ENCODE measurements at places on chromosomes 12 and 14.

- DNase-seq = no peak
These were observed 3.2 kb downstream of the CFL2 start for GRCh38 chr14:34711169-34711568.

DNA sequence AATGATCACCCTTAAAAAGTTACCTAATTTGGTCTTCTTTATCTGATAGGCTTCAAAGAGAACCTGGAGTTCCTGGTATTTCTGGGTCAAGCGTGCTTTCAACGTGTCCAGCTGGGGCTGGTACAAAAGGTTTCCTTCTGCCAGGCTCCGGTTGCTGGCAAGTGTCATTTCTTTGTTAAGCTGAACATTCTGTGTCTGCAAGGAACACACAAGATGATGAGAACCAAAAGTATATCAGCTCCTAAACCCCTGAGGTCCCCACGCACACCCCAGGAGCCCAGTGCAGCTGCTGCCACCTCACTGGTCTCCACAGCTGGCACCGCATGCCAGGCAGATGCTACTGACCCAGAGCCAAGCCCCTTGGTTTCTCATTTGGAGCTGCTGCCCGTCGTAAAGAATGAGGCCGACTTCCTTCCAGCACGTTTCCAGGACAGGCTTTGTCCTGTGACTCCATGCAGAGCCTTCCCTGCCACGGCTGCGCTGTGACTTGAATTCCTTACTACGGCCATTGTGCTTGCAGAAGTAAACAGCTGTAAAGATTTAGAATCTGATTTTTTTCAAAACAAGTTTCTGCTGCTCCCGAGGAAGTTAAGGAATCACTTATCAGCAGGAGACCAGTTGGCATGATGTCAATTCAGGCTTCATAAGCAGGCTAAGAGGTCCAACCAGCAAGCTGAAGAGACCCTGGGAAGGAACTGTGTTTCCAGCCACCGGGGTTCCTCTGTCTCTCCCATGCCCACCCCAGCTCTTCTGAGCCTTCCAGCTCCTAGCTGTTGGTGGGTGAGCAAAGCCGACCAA, 24.9 kb downstream of the VPS37B start:
- DNase-seq = no peak

GRCh38 chr12:49973361-49973830, 649 bp downstream of the AQP6 start:
- no peak for DNase-seq

DNA sequence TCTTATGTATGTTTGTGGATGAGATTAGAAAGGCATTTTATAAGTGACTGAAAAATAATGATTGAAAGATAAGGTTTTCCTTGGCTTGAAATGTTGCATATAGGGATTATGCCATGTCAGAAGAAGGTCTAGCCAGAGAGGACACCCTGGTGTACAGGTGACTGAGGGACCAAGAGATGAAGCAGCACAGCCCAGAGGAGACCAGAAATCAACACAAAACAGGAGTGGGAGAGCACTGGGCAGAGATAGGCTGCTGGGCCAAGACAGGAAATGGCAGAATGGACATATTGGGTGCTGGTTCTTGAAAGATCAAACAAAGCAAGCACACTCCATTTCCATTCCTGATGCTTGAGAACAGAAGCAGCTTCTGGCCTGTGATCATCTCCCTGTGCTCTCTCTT, 24.4 kb upstream of the FRMD6 start:
- DNase-seq = no peak

DNA sequence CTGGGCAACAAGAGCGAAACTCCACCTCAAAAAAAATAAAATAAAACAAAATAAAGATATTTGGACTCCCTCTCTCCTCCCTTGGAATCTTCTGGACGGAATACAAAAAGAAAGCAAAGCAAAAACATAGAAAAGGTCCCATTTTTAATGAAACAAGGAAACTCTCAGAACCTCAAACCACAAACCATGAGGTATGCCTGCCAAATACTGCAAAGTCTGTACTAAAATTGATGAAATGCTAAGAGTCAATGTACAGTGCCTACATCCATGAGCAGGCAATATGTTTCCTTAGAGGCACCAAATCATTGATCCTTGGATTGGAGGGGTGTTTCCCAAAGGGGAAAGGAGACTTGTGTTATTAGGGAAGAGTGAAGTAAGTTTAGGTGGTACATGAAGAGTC, 8.2 kb upstream of the RPS6KA5 start:
- no peak for DNase-seq

GRCh38 chr14:101174980-101175606, 271.6 kb upstream of the RTL1 start:
- DNase-seq = no peak

DNA sequence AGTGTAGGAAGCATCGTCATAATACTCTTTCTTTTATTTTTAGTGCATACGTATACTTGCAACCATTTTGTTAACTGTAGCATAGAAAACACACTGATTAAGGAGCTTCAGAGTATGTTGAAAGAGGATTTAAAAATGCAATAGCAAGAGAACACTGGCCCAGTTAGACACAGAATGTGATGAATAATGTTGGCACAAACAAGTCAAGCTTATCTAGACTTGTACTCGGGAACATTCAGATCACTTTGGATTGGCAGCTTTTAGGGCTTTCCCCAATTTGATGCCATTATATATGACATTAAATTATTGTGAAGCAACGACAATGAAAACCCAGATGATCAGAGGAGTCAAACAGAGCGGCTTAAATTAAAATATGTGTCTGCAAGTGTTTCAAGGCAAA, 468.1 kb downstream of the PRKD1 start:
- no peak for DNase-seq

Measured in activated CD4-positive, CD25-positive, alpha-beta regulatory T cell (primary cell).